ENCODE measurements at places on chromosomes 7 and 10. TPM values are rescaled to one million over a fixed set of nuclear protein-coding genes. Genes with fewer than 3 reads are reported as not detected.

DNA sequence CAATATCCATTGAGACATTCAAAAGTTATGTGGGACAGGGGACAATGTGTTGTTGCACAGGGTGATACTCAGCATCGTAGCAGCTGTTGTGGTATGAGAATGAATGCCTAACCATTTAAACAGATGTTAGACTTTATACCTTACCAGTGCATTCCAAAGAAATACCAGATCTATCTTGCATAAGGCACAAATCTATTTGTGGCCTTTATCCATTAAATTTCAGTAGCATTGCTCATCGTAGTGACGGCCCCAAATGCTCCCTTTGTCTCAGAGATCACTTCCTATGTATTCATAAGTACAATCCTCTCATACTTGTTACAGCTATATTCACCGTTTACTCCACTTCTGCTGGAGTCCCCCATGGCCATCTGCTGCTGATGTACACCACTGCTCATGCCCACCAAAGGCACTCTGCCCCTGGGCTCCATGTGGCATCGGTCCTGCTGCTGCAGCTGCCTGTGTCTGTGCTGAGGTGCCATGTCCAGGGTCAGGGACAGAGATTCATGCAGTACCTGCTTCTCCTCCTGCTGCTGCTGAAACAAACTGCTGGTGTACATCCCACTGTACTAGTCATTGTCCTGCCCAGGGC lies 96.3 kb downstream of the CPED1 start:
- H3K4me3 ChIP-seq = no peak overlapping the region
- no peaks in the 10 kb centered on the region for H3K27me3 ChIP-seq
- H3K27ac ChIP-seq = no peak overlapping the region
- H3K4me1 ChIP-seq = peaks cover 3% of the 10 kb centered on the region
- H3K36me3 ChIP-seq = no peaks in the 10 kb centered on the region

DNA sequence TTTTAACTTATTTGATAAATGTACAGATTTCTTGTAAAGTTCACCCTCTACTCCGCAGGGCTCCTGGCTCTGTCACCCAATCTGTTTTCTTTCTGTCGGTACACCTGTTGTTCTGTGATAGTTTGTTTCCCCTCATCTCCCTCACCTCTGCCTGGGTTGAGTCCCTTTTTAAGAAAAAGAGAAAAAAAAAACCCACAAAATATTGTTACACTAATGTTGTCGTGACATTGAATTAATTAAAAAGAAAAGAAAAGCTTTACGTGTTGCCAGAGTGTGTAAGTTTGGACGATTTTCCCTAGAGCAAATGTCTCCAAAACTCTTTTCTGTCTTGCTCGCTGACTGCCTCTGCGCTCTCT lies 3.4 kb downstream of the HMX3 start:
- H3K36me3 ChIP-seq = no peaks in the 10 kb centered on the region
- H3K4me3 ChIP-seq = no peak overlapping the region
- no peak overlapping the region for H3K27ac ChIP-seq
- DNase-seq = no peak
- H3K4me1 ChIP-seq = peaks cover 29% of the 10 kb centered on the region

DNA sequence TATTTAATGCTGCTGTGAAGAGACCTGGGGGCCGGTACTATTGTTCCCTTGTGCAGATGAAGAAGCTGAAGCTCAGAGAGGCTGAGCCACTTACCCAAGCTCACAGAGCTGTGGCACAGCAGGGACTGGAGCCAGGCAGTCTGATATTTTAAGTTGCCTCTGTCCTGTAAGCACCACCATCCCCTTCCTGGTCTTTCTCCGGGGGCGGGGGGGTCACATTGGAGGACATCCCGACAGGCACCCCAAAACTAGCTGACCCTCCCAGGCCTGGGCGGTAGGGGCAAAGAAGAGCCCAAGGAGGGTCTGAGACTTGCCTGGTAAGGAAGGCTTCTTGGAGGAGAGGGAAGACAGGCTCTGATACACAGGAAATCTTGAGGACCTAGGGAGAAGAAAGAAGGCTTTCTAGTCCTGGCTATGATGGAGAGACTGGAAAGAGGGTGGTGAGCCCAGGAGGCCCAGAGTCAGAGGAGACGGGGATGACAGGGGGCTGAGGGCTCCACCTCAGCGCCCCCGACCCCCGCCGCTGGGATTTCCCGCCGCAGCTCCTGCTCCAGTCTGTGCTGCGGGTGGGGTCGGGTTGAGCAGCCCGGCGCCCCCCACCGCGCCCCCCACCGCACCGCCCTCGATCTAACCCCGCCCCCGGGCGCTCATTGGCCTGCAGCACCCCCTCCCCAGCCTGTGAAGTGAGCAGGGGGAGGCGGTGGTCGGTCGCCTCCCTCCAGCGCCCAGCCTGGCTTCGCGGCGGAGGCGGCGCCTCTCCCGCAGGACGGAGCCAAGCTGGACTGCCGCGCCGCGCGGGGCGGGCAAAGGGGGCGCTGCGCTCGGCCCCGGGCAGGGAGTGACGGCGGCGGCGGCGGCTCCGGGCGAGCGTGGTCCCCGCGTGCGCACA lies at the start of gene ADCYAP1R1:
TSS of gene ADCYAP1R1 (plus strand) at position 711 of the 889 bp plus-strand sequence. CDS start 10,957 bp downstream, outside the sequence.
- DNase-seq = no peak
- peaks cover 27% of the 10 kb centered on the region for H3K27me3 ChIP-seq

GRCh38 chr10:131018886-131019500 lies 292.5 kb downstream of the TCERG1L start:
- H3K36me3 ChIP-seq = no peaks in the 10 kb centered on the region
- H3K27me3 ChIP-seq = peaks cover 3% of the 10 kb centered on the region
- no peak overlapping the region for H3K27ac ChIP-seq
- peak; percentile 51 for DNase-seq
- no peak overlapping the region for H3K4me3 ChIP-seq

DNA sequence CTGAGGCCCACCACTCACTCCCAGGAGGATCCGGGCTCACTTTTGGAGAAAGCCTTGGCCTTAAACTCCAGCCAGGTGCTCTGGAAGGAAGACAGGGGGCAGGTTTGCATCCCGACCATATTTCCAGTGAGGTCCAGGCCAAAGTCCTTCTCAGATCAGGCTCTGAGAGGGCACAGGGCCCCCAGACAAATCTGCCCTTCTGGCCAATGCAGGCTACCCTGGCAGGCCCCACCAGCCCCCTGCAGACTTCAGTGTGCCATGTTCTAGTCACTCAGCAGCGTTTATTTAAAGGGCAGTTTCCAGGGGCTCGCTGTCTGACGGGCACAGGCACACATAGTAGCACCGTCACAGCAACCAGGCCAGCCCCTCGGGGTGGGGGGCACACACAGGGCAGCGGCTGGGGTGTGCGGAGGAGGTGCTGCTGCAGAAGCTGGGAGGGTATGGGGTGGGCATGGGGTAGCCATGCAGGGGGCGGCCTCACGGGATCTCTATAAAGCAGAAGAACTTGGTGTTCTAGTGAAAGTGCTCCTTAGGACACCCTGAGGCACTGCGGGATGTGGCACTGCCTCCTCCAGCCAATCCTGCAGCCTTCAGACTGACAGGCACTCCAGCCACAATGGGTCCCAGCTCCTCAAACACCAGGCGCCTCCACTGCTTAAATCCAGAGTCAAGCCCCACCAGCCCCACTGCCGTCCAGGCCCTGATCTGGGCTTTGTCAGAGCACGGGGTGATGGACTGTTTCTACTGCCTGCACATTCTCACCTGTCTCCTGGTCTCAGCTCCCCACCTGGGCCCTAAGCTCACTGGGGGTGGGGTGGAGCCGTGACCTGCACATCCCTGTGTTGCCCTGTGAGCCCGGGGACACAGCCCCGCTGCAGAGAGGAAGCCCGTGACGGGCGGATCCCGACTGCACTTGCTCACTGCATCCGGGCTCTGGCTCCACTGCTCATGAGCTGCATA lies 9.6 kb upstream of the PYROXD2 start:
- no peak overlapping the region for H3K27ac ChIP-seq
- no peak for DNase-seq
- no peaks in the 10 kb centered on the region for H3K27me3 ChIP-seq
- H3K4me3 ChIP-seq = no peak overlapping the region
- H3K4me1 ChIP-seq = no peaks in the 10 kb centered on the region

DNA sequence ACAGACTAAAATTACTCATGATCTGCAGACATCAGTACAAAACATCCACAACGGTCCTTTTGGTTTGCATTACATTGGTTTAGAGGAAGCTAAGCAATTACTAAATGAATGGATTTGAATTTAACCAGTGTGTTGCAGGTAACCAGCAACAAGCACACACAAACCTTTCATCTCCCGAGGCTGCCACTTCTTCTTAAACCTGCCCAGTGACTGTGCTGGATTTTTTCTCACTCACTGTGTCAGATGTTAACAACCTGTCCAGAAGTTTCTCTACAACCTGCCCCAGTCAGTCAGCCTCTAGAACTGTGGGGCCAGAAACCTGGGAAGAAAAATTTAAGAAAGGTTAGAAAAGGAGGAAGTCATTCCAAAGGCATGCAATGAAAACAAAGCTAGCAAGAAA lies 2.4 kb upstream of the MEOX2 start:
- no peaks in the 10 kb centered on the region for H3K36me3 ChIP-seq
- no peaks in the 10 kb centered on the region for H3K4me1 ChIP-seq
- DNase-seq = no peak
- H3K27me3 ChIP-seq = peaks cover 30% of the 10 kb centered on the region
- no peak overlapping the region for H3K27ac ChIP-seq
- H3K4me3 ChIP-seq = no peak overlapping the region

DNA sequence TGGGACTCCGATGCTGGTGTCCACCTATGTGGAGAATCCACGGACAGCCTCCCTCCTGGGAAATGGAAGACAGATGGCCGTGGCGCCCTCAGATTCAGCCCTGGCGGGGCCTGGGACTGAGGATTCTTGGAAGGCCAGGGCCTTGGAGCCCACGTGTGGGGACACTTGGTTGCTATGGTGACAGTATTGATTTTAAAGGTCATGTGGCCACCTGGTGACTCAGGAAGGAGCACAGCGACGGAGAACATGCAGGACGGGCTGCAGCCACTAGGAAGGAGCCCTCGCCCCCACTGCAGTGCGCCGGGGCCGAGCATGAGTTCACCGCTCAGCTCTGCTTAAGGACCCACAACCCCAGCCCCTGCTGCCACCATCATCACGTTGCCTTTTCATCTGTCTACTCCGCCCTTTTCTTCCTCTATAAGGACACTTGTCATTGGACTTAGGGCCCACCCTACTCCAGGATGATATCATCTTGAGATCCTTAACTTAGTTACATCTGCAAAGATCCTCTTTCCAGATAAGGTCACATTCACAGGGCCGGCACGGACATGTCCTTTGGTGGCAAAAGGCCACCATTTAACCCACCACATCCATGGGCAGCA lies 3.7 kb upstream of the STK32C start:
- H3K4me1 ChIP-seq = peaks cover 20% of the 10 kb centered on the region
- peaks cover 27% of the 10 kb centered on the region for H3K27me3 ChIP-seq
- no peaks in the 10 kb centered on the region for H3K36me3 ChIP-seq
- no peak overlapping the region for H3K27ac ChIP-seq
- no peak overlapping the region for H3K4me3 ChIP-seq

DNA sequence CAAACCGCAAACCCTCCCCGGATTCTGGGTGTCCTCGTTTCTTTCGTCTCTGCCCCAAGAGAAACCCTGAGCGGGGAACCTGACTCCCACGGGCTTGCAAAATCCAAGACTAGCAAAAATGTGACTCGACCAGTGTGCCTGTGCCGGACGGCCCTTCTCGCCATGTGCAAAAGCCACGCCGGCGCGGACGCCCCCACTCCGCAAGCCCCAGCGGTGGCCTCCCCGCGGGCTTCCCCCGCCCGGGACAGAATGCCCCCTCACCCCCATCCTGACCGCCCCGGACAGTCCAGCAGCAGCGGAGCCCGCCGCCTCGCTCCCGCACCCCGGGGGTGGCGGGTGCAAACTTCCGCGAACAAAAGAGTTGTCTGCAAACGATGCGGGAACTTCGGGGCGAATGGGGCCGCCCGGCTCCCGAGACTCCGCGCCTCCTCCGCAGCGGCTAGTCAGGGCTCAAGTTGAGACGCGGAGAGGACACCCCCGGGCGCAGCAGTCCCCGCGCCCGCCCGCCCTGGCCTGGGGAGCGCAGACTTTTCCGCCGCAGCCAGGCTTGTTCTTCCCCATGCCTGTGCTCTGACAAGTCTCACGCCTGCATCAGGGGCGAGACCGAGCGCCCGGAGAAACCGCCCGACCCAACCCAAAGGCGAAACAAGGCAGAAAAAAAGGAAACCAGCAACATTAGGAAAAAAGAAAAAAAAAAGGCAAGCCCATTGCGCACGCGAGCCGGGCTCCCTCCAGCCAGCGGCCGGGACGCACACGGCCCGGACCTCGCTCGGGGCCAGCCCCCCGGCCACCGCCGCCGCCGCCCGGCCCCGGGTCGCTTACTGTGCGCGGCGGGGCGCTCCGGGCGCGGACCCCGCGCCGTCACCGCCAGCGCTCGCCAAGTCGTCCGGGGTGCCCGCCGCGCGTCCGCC lies 732 bp downstream of the FAM53B start:
- H3K36me3 ChIP-seq = no peaks in the 10 kb centered on the region
- peak; percentile 92 for DNase-seq
- H3K27me3 ChIP-seq = no peaks in the 10 kb centered on the region
- peak overlapping the region; percentile 92 for H3K27ac ChIP-seq
- peak overlapping the region; percentile 75 for H3K4me3 ChIP-seq
- peaks cover 50% of the 10 kb centered on the region for H3K4me1 ChIP-seq

DNA sequence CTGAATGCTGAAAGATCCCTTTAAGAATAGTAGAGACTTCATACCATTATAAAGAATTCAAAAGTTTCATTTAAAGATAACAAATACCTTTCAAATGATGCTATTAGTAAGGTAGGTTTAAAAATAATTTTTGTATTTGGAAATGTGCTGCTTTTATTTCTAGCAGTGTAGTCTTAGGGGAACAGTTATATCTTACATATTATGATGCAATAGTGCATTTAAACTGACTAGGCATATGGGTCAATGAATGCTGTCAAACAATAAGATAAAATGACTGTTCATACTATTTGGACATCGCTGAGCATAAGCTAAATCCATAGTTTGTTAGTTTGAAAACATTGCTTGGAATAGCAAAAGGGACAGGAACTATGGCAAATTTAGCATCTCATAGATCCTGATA lies 354.8 kb upstream of the SEMA3A start:
- DNase-seq = no peak
- no peaks in the 10 kb centered on the region for H3K27me3 ChIP-seq
- no peaks in the 10 kb centered on the region for H3K36me3 ChIP-seq
- H3K4me3 ChIP-seq = no peak overlapping the region
- no peak overlapping the region for H3K27ac ChIP-seq

- no peak overlapping the region for H3K27ac ChIP-seq
- H3K27me3 ChIP-seq = peaks cover under 1% of the 10 kb centered on the region
- no peaks in the 10 kb centered on the region for H3K36me3 ChIP-seq
- H3K4me1 ChIP-seq = no peaks in the 10 kb centered on the region
These were observed 97.8 kb downstream of the GRM8 start for GRCh38 chr7:127154958-127155357.

The ANKRD30A gene
- not detected for total RNA-seq

The DGKI gene
- 1.0 TPM for total RNA-seq
